ENCODE measurements at places on chromosomes 1 and 21. TPM values are rescaled to one million over a fixed set of nuclear protein-coding genes. Genes with fewer than 3 reads are reported as not detected.

The C1orf185 gene
- not detected for total RNA-seq

The ZNF593OS gene
- total RNA-seq = not detected

The MXRA8 gene
- 17.9 TPM for total RNA-seq

The FCER1G gene
- 17.1 TPM for total RNA-seq

The TAS1R2 gene
- total RNA-seq = not detected

The SYTL1 gene
- total RNA-seq = not detected
